ENCODE measurements at places on chromosomes 4 and X.

- no peak for DNase-seq
These were observed 57.6 kb upstream of the ADRA2C start for GRCh38 chr4:3708611-3709010.

DNA sequence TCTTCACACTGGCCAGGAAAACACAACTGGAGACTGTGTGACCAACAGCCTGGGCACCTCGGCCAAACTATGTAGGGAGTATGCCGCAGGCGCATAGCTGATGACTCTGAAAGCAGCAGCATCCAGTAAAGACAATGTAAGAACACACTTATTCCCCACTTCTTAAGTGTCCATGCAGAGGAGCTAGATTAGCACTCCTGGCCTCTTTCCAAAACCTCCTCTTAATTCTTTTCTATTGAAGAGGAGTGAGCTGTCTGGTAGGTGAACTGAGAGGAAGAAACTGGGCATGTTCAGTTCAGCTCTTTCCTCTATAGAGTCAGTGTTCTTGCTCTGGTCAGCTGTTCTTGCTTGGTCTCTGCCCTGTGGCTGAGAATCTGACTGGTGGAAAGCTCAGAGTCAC lies 21.1 kb downstream of the NMU start:
- no peak for DNase-seq

- no peak for DNase-seq
These were observed 32.4 kb upstream of the PDLIM3 start for GRCh38 chr4:185567381-185568376.

DNA sequence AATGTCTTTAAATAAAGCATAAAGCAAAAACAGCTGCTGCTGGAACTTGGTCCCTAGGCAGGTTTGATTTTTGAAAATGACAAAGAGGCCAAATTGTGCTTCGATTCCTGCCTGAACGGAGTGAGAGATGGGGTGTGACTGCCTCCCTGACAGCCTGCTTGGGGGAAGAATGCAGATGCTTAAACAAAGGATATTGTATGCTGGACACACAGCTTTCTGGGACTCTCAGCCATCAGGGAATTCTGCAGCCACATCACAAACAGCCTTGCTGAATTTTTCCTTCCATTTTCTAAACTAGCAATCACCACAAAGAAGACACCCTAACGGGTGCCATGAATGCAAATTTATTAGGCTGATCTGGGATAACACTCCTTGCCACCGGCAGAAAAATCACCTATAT lies 83.9 kb upstream of the CPEB2 start:
- DNase-seq, result no peak

DNA sequence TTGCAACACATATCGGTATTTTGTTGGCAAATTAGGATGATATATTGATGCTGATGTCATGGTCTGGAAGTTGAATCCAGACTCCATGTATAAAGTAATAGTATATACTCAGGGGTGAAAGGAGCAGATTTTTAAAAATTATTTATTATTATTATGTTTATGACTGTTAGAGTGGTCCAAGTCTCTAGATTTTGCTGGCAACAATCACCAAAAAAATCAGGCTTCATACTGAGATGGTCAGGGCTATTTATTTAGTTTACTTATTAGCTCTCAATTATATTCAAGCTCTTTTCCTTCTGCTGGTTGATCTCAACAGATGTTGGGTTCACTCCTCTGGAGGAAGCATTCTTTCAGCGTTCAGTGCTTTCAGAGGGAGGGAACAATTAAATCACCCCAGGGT lies 73.9 kb upstream of the VCX3B start:
- DNase-seq, result no peak

- DNase-seq, result no peak
These were observed 4.5 kb downstream of the NBDY start for GRCh38 chrX:56733459-56734046.

DNA sequence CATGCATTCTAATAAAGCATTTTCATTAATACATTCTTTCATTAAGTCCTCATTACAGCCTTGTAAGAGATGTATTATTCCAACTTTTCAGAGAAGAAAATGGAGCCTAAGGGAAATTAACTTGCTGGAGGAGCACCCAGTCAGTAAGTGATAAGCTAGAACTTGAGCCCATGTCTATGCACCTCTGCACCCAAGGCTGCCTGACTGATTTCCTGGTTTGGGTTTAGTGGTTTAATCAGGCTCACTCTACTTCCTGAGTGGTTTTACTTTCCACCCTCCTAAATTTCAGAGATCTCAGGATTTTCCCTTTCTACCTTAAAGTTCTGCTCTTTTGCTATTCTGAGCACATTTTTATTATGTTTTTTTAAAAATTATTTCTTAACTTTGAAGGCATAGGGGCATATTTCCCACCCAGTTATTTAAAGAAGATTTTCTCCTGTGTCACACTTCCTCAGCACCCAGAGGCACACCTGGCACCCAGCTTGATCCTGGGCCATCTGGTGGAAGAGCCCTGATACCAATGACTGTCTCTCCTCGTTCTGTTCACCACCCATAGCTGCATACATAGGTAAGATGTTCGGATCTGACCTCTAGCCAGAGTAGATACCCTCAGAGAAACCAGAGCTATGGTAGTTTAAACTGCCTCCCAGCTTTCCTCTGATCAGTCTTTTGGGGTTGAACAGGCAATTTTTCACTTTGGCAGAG lies 10.4 kb downstream of the CORIN start:
- no peak for DNase-seq

GRCh38 chr4:17376205-17376604 lies 135.7 kb downstream of the QDPR start:
- no peak for DNase-seq

GRCh38 chr4:82704156-82704555 lies 94.4 kb downstream of the SCD5 start:
- DNase-seq, result no peak
